Hematopoietic multipotent progenitor cell treated with erythropoietin and hydrocortisone succinate and interleukin-3 and kit ligand, for 6 days (in vitro differentiated cells): ENCODE measurements at places on chromosomes 13 and 19.

DNA sequence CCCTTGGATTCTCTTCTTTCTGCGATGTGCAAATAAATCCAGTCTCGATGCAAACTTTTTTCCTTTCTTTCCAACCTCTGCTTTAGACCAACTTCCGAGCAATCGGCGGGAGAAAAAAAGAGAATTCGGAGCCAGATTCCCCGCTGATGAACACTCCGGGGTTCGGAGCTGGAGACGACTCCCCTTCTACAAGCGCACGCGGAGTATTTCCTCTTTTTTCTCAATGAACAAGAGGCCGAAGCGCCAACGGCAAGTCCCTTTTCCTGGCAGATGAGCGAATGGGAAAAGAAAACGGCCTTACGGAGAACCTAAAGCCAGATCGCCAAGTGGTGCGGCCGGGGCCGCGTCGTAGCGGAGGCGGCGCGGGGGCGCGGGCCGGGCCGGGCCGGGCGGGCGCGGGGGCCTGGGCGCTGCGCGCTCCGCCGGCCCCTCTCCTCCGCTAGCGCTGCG is 250 bp downstream of the SPRY2 start:
- DNase-seq: peak; percentile 74

GRCh38 chr13:74726206-74726605 is 592.0 kb upstream of the KLF12 start:
- DNase-seq: no peak

- no peak for DNase-seq
These were observed 450.4 kb downstream of the FGF9 start for GRCh38 chr13:22121146-22121739.

DNA sequence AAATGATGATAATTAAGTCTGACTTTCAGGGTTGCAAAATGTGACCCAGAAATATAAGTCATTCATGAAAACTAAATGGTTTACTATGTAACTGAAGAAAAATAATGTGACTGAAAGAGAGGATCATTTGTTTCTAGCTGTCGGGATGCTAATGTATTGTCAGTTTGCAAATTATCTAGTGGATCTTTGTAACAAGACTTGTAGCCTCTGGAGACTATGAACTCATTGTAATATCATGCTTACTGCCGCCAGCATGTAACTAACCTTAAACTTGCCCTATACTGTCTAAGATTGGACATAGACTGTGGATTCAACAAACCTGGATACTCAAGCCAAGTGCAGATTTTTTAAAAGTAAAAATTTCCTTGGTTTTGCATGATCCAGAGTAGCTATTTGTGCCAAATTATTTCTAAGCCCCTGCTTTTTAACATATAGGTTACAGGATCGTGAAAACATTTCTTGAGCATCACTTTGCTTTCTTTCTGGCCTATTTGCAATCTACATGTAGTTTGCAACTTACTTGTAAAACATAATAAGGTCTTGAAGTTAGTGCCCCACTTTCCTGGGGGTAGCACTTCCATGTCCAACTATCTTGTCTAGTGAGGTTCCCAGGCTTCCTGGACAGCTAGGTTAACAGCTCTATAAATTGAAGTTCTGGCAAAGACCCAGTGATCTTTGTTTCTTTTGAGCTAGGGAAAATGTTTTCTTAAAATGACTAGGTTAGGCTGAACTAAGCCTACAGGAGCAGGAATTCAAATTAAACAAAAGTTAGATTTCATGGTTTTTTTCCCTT is 3.3 kb upstream of the POSTN start:
- no peak for DNase-seq

- peak; percentile 61 for DNase-seq
These were observed 8.8 kb downstream of the SPPL2B start for GRCh38 chr19:2337329-2337707.

- no peak for DNase-seq
These were observed 787.9 kb upstream of the KLHL1 start for GRCh38 chr13:70896136-70896535.

DNA sequence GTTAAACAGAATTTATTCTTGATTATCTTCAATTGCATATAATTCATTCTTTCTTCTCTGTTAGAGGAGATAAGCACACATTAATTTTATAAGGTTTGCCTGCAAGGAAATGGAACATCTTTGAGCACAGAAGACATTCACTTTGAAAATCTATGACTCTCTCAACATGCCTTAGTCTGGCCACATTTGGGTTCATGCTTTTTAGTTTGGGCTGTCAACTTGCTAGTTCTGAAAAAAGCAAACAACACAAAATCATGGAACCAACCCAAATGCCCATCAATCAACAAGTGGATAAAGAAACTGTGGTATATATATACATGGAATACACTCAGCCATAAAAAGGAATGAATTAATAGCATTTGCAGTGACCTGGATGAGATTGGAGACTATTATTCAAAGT is 71.5 kb downstream of the CYSLTR2 start:
- no peak for DNase-seq

DNA sequence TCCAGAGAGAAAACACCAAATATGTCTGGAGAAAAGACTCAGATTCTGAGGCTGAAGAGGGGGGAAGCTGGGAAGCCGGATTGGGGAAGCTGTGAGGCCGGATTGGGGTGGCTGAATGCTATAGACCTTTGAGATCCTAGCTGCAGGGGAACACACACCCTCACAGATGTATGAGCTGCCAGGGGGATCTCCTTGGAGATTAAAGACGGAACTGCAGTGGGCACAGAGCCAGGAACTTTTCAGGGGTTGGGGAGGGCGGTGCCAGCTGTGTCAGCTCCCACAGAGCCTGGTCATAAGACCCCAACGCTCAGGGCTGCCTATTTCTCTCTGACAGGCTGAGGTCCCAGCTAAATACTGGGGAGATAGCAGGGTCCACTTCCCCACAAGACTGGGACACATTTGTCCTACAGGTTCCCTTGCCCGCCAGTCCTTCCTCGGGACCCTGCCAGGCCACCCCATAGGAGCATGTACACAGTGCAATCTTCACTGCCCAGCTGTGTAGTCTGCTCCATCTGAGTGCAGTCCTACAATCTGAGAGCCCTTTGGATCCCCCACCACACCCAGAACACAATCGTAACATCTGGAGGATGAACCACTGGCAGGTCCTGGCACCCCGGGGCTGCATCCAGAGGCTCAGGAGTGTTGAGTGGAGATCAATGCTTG is 1893.9 kb downstream of the PCDH9 start:
- peak; percentile 34 for DNase-seq

- DNase-seq: no peak
These were observed 17.3 kb downstream of the RHPN2 start for GRCh38 chr19:33047422-33047821.

DNA sequence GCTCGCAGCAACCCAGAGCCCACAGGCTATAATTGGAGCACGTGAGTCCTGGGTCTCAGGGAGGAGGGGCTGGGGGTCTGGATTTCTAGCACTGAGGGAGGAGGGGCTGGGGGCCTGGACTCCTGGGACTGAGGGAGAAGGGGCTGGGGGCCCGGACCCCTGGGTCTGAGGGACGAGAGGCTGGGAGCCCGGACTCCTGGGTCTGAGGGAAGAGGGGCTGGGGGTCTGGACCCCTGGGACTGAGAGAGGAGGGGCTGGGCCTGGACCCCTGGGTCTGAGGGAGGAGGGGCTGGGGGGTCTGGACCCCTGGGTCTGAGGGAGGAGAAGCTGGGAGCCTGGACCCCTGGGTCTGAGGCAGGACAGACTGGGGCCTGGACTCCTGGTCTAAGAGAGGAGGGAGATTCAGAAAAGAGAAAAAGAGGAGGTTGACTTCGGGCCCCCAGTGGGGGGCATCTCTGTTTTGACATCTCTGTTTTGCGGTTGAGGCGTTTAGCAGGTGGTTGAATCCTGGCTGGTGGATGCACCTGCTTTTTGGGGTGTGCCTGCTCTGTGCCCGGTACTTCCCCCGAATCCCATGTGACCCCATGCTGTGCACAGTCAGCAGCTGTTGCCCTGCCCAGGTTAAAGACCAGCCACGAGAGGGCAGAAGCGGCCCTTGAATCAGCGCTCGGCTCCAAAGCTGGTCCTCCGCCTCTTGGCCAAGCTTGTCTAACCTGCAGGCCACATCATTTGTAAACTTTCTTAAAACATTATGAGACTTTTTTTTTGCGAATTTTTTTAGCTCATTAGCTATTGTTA is 10.5 kb downstream of the PVR start:
- DNase-seq: peak; percentile 87
